ENCODE measurements at places on chromosomes 13 and 19.
A peak's percentile ranks its signal among the peaks of the same experiment; 100 is the strongest.

GRCh38 chr13:95315752-95316151 is 14.5 kb upstream of the ABCC4 start:
- no peak for DNase-seq

- no peak for DNase-seq
Measured at GRCh38 chr19:3440082-3440481, 40.2 kb downstream of the SMIM24 start.

- no peak for DNase-seq
Measured at GRCh38 chr19:28511655-28512054, 701.3 kb downstream of the UQCRFS1 start.

- no peak for DNase-seq
Measured at GRCh38 chr19:548886-549830, 5.3 kb downstream of the GZMM start.

- no peak for DNase-seq
Measured at GRCh38 chr13:65926750-65927171, 1303.4 kb downstream of the PCDH9 start.

DNA sequence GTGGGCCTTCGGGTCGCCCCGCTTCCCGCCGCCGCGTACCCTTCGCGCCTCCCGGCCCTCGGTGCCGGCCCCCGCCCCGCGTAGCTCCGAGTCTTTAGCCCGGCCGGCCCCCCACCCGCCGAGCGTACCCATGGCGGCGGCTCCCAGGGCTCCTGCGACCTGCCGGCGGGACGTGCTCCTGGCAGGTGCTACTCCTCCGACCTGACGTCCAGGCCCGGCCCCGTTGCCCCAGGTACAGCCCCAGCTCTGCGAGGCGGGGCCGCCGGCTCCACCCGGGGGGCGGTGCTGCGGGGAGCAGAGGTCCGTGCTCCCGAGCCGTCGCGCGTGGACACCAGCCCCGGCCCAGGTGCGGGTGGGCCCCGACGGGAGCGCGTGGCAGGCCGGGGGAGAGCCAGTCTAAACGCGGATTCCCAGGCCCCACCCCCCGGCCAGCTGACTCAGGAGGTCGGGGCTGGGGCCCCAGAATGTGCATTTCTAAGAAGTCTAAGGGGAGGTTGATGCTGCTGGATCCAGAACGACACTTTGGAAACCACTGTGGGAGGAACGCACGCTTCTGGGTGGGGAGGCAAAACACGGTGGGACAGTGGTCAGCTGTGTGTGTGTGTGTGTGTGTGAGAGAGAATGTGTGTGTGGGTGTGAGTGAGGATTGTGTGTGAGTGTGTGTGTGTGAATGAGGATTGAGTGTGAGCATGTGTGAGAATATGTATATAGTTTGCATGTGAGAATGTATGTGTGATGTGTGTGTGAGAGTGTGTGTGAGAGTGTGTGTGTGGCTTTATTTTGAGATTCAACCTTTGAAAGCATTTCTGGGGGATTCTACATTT is at the start of gene SLC15A1:
Gene SLC15A1, minus strand, starts transcription at position 206 of the 824 bp plus-strand sequence. Its CDS starts 74 bp downstream, at position 132.
- DNase-seq = no peak

DNA sequence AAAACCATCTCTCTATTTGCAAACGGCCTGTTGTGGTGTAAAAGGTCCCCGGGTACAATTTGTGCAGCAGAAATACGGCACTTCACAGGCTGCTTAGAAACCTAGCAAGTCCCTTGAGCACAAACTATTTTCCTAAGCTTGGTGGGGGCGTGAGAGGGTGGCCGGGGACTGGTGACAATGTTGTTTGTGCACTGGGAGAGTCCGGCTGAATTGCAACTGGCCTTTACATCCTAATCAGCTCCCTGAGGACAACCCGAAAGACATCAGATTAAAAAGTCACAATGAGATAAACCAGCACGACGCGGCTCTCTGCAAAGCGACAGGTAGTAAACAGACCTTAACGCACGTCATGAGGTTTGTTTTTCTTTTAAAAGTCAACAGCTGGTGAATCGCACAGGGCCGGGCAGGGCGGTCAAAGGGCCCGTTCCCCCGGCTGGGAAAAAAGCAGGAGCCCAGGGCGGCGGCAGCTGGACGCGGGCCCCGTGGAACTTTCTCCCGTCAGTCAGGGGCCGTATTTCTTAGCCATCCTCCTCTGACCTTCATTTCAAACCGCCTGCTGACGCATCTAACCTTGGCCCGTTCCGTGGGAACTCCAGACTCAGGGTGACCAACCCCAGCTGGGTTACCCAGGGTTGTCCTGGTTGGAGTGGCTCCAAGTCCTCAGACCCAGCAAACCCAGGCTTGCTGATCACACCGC is 112.3 kb downstream of the GADD45B start:
- no peak for DNase-seq

DNA sequence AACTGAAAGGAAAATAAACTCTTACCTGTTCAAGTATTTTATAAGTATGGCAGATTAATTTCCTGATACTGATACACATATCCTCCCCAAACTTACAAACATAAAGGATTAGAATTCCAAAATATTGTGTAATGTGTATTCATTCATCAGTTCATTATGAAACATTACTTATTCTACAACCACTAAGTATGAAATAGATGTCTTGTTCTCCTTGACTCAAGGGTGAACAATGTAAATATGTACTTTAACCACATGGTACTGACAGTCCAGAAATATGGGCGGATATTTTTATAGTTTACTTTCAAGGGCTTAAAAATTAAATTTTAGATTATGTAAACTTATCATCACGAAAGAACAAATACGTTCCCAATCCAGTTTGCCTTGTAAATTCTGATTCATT is 334.0 kb downstream of the LIG4 start:
- DNase-seq = no peak

GRCh38 chr19:34265221-34265650 is 10.9 kb downstream of the GARRE1 start:
- DNase-seq = no peak

- DNase-seq = no peak
Measured at GRCh38 chr19:52599241-52599640, 29.2 kb downstream of the ZNF701 start.

DNA sequence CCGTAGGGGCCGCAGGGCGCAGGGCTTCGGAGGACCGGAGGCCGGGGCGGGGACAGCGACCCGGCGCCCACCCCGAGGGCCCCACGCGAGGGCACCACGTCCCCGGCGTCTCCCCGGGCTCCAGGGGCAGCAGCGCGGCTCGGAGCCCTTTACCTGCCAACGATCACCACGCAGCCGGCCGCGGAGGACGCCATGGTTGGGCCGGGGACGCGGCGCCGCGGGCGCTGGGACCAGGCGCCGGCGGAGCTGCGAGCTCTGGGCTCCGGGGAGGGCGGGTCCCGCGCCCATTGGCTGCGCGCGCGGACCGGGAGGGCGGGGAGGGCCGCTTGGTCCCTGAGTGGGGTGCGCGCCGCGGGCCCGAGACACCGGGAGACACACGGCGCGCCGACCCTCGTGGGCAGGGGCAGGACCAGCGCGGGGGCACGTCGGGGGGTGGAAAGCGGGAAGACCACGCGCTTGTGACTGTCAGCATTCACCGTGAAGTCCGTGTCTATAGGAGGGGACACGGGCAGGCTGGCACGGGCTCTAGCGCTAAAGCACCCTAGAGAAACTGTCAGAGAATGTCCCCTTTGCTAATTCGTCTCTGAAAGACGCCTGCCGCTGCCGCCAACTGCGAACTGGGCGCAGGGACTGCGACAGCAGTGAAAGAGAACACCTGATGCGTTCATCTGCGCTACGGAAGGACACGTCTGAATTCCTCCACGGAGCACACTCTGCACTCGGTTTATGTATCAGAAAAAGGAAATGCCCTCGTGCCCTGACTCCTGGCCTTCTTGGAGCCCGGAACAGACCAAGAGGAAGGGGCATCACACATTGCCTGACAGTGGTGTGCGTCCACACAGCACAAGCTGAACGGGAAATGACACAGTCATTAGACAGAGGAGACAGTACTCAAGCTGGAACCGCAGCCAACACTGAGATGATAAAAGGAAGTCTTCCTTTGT is at the start of gene CRYL1:
Gene CRYL1, minus strand, starts transcription at position 257 of the 944 bp plus-strand sequence. Its CDS starts 63 bp downstream, at position 194.
- peak; percentile 67 for DNase-seq

DNA sequence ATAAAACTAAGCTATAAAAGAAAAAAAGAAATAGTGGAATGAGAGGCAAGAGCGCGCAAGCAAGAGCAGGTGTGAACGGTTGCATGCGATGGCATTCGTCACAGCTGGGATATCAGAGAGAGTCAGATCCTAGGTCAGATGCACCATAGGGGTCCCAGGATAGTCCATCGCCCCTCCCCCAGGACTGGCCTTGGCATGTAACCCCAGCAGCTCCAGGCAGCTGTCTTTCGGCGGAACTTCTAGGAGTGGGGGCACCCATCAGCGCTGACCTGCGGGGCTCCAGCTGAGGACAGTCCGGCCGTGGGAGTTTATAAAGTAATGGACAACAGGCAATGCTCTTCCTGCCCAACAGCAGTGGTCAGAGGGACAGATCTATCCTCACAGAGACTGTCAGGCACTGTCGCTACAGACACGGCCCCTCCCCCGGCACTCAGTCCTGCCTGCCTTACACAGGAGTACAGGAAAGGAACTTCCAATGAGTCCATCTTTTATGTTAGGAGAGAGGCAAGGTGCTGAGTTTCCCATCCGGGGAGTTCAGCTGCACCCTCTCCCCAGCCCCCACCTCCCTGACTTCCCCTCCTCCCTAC is 1.4 kb downstream of the SIAH3 start:
- no peak for DNase-seq

GRCh38 chr13:59750860-59751259 is 412.9 kb downstream of the DIAPH3 start:
- no peak for DNase-seq

DNA sequence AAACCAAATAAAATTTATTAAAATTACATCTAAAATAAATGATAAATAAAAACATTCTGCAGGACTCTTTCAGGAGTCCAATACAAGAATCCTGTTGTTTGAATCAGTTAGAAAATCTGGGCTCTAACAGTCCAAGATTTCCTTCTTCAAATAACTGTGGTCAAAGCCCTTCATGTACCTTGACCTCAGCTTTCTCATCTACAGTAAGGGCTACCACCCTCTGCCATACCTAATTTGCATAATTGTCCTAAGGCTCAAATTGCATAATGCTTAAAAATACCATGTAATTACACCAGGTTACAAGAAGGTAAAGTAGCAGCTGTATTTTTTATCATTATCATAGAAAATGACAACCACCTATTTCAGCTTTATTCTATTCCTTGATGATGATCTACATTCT is 54.3 kb downstream of the XPO4 start:
- DNase-seq = no peak

GRCh38 chr19:5204212-5204611 is 136.4 kb downstream of the PTPRS start:
- DNase-seq = no peak

- DNase-seq = no peak
Measured at GRCh38 chr19:58351990-58352755, 1.1 kb downstream of the A1BG start.

DNA sequence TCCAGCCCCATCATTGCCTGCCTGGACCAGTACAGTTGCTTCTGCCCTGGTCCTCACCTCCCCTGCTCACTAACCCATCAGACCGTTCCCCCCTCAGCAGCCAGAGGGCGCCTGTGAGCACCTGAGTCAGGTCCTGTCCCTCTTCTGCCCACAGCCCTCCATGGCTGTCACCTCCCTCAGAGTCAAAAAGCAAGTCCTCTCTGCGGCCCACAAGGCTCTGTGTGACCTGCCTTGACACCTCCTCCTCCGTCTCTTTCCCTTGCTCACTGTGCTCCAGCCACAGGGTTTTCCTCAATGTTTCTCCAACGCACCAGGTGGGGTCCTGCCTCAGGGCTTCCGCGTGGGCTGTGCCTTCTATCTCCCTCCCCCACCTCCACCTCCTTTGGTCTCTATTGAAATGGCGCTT is 29.4 kb upstream of the PTPRS start:
- peak; percentile 37 for DNase-seq

DNA sequence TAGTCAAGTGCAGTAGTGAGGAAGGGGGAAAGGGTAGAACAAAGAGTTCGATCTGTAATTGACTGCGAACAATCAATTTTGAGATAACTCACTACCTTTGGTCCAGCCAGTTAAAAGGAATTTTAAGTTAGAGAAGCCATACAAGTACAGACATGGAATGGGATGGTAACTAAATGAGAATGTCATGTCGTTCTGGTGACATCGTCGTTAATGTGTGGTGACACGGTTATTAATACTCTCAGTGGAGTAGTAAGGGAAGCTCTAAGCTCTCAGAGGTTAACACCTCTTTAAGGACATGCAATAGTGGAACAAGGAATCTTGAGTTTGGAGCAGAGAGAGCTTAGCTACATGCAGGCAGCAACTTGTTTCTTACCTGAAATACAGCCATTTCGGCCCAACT is 154.9 kb upstream of the KLF12 start:
- DNase-seq = no peak

- DNase-seq = no peak
Measured at GRCh38 chr19:4676955-4677731, 7.0 kb upstream of the MYDGF start.

DNA sequence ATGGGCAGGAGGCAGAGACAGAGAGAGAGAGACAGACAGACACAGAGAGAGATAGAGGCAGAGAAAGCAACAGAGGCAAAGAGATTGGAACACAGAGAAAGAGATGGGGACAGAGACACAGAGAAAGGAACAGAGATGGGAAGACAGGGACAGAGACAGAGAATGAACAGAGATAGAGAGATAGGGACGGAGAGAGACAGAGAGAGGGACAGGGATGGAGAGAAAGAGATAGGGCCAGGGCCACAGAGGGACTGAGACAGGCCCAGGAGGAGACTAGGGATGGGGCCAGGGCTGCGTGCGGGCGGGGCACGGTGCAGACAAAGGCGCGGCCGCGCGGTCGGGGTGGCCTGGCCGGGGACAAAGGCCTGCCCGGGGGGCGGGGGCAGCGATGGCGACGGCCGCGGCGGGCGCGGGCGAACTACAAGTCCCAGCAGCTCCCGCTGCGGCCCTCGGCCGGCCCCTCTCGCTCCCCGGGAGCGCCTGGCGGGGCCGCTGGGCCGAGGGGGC is at the start of gene ZNF358:
Gene ZNF358, plus strand, starts transcription at position 459 of the 507 bp plus-strand sequence. CDS start 3,140 bp downstream, outside the sequence.
- DNase-seq = peak; percentile 75

DNA sequence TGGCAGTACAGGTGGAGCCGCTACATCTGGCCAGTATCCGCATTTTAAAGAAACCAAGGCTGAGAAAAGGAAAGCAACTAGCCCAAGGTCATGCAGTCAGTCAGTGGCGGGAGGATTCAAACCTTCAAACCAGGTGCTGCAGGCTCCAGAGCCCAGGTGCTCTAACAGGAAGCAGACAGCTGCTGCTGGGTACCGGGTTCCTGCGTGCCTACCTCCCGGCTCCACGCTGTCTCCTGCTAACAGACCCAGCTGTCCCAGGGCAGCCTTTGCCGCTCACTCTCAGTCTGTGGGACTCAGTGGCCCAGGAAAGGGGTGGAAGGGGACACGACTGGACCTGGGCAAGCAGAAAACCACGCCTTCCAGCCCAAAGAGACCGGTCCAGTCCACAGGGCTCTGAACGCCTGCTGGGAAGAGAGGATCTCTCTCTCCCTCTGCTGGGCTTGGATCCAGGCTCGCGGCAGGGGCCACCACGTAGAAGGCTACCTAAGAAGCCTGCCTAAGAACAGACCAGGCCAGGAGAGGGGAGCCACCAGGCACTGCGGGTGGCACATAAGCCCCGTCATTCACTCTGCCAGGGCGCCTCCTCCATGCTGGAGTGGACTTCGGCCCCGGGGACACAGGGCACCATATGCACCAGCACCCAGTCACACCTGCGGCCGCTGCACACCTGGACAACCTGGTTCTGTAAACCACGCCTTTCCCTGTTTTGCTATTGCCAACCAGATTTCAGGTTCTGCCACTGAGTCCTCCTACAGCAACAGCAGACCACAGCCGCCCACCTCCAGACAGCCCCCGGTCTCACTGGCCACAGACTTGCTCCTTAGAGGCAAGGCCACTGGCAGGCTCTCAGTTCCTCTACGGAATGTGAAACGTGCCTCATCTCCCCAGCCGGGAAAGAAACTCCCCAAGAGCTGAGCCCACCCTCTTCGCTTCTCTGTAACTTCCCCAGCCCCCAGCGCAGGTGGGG is 4.6 kb downstream of the DAPK3 start:
- no peak for DNase-seq
